ENCODE measurements at places on chromosomes 7 and 10.
A peak's percentile ranks its signal among the peaks of the same experiment; 100 is the strongest.

DNA sequence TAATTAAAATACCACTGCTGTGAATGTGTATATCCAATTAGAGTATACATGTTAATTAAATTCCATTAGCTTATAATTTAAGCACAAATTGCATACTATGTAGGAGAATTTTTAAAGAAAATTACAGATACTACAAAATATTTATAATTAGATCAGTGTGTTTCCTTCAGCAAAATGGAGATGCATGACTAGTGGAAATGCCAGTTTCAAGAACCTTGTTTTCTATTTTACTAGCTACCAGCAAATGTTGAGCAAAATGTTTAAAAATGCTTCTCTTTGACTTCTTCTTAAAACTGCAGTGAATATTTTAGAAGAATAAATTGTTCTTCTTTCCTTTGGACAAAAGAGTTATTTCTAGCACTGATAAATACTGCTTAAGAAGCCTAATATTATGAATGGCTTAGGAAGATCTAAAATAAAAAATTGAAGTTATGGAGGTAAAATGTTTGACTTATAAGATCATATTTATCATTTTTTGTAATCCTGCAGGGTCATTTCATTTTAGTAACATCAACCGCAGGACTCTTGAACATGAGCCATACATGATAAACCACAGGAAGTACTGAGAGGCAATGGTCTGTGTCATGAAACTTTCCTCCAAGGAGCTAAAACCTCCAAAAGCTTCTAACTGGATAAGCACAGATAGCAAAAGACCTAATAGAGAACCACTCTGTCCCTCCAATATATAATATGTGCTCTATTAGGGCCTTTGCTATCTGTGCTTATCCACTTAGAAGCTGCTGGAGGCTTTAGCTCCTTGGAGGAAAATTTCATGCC is 1066.0 kb upstream of the CELF2 start:
- DNase-seq, result no peak

DNA sequence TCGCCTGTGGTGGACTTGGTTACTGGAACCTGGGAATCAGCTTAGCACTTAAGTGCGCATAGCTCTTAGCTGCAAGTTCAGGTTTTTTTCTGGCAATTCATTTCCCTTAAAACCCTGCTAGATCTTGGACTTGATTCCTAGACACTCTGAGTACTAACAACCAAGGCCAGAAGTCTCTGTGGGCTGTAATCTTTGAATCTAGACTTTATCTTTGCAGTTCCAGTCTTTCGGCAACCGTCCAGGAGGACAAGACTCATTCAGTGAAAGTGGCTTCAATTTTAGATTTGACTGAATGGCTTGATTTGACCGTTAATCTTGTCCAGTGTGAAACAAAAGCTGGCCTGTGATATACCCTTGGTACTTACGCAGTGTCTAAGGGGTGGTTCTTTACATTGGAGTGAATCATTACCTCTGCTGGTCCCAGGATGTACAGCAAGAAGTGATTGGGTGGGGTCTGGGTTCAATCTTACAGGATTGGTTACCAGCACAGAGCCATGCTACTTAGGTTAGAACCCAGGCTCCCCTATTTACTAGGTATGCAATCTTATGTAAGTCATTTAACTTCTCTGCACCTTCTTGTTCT is 16.4 kb downstream of the PTTG1IP2 start:
- DNase-seq, result no peak

GRCh38 chr10:111435871-111436270 is 359.0 kb downstream of the ADRA2A start:
- no peak for DNase-seq

GRCh38 chr7:36670585-36671431 is 53.5 kb downstream of the AOAH start:
- peak; percentile 75 for DNase-seq

- no peak for DNase-seq
Measured at GRCh38 chr10:91652364-91652763, 19.5 kb upstream of the PPP1R3C start.

DNA sequence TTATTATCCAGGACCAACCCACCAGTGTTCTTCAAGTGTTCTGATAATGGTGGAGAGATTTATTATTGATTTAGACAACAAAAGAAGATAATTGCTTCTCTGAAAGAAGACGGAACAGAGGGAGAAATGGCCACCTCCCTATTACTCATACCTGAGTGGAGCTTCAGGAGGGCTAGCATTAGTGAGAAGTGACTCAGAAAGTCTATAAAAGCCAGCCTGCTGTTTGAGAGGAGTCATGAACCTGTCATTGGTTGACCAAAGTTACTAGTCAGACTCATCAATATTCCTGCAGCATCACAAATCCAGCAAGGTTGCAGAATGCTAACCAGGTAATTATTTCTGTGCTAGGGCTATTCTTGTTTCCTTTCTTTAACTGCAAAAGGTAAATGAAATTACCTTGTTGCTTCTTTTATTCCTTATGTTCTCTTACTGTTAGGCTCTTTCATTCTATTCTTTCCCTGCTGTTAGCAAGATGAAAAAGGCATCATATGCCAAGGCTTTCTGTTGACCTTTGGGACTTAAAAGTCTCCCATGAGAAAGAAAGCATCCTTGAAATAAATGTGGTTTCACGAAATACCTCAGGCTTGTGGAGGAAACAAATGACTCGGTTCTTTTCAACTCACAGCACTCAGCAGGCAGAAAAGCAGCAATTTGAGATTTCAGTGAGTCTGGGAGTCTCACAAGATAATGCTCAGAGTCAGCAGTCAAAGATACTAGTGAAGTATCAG is 256.4 kb upstream of the PHYHIPL start:
- no peak for DNase-seq

- no peak for DNase-seq
Measured at GRCh38 chr10:91598211-91598977, 34.5 kb downstream of the PPP1R3C start.

DNA sequence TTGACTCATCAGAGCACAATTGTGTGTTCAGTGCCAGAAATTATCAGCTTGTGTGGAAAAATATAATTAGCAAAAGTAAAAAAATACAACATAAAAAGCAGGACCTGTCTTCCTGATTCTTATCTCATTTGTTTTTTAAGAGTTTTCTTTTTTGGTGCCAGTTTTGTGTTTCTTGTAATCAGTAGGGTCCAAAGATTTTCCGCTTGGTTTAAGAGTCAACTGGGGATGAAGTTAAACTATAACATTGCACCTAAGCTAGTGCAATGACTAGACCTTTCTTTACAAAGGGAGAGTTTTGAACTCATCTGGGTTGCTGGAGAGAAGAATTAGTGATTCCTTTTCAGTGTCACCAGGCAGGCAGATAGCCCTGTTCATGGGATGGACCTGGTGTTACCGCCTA is 113.4 kb downstream of the PLPP4 start:
- DNase-seq, result no peak

DNA sequence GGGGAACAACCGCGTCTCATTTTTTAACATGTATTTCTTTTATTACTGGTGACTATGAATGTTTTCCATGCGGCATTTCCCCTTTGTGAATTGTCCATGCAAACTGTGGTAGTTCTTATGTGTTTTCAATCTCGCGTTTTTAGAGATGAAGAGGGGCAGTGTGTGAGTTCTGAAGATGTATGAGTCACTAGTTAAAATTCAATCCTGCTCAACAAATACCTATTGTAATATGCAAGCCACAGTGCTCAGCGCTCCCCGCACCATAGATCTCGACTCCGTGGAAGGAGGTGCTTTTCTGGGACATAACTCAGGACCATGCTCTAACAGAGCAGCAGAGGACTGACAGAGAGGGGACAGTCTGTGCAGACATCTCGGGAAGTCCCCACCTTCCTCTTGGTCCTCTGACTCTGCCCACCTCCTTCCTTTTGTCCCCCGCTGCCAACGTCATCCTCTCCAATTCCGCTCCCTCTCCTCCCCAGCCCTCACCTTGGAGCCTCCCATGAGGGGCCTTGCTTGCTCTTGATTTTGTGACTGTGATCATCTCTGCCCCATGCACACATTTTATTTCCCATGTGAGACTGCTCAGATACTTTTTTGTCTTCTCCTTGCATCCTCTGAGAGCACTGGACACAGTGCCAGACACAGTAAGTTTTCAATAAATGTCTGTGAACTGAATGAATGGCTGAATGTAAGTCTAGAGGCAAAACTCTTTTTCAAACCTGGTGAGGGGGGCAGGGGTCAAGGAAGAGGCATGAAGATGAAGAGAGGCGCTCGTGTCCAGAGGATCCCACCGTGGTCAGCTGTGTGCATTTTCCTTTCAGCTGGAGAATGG is 42.7 kb upstream of the PLEKHA1 start:
- no peak for DNase-seq

DNA sequence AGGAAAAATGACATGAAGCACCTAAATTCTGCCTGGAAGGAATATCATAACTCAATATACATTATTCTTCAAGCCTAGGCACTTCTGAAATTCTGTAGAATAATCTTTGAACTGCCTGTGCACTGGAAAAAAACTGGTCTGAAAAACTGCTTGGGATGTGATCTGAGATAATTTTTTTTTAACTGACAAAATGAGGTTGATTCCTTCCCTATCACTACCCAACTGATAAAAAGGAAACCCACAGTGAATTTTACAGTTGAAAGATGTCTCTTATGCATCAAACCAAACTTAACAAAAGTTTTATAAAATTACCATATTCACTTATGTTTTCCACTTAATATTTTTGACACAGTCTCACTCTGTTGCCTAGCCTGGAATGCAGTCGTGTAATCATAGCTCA is 67.2 kb upstream of the FAM133B start:
- DNase-seq, result no peak

- no peak for DNase-seq
Measured at GRCh38 chr10:77051837-77052236, 585.8 kb downstream of the KCNMA1 start.

DNA sequence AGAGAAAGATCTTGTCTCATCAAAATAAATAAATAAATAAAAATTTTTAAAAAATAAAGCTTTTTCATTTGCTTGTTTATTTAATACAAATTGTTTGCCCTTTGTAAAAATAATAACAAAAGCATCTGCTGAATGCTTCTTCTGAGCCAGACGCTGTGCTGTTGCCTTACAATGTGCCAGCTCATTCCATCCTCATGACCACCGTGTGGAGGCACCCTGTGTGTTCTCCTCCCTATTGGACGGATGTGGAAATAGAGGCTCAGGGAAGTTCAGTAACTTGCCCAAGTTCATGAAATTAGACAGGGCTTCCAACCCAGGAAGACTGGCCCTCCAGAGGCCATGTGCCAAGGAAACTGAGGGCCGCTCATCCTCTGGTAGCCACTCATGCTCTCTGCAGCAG is 120.6 kb downstream of the SH3PXD2A start:
- DNase-seq, result no peak

DNA sequence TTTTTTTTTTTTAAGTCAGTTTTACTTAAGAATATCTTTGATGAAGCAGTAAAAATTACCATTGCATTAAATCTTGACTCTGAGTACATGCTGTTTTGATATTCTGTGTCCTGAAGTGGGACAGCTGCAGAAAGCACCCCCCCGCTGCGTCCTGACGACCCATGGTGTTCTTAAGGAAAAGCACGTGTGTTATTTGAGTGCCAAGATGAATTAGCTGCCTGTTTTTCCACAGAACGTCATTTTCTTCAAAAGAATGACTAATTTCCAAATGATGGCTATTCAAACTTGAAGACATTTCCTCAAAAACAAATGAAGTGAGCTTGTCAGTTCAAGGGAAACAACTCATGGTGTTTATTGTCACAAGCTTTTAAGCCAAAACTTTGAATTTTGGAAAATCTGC is 45.9 kb downstream of the CREM start:
- DNase-seq, result no peak

DNA sequence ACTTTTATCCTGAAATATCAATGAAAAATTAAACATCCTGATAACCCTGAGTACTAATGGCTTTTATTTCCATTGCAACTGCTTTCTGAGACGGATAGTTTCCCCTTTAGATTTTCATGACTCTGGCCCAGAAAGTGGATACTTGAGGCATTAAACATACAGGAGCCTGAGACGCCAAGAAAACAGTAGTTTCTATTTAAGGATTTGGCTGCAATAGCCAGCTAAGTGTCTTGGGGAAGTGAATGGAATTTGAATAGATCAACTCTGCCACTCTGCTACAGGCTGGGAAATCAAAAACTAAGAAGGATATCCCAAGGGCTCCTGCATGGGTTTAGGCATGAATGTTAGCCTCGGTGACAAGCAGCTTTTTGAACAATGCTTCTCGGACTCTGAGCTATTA is 24.7 kb upstream of the GPAM start:
- no peak for DNase-seq

DNA sequence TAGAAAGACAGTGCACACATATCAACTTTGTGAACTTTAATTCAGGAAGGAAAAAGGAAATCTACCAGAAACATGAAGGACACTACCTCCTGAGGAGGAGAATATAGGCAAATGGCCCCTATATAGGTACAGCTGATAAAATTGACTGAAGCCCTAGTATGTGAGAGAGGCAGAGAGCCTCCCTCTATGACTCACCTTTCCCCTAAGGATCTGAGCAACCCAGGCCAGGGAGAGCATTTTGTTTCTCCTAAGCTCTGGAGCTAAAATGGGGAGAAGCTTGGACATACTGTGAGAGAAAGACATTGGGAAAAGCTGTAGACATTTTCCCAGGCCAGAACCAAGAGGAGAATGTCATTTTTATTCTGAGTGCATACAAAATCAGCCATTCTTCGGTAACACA is 303.5 kb downstream of the AHR start:
- no peak for DNase-seq

DNA sequence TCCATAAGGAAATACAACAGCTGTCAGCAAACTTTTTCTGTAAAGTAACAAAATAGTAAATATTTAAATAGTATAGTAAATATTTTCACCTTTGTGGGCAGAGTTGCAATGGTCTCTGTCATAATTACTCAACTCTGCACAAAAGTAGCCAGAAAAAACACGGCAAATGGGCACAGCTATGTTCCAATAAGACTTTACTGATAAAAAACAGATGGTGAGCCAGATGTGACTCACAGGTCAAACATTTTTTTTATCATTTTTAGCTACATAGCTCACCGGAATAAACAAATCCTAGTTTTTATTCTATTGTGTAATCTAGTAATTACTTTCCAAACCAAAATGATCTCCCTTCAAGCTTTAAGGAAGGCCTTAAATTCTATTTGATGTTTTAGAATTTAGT is 55.3 kb downstream of the NCAPG2 start:
- DNase-seq, result no peak

DNA sequence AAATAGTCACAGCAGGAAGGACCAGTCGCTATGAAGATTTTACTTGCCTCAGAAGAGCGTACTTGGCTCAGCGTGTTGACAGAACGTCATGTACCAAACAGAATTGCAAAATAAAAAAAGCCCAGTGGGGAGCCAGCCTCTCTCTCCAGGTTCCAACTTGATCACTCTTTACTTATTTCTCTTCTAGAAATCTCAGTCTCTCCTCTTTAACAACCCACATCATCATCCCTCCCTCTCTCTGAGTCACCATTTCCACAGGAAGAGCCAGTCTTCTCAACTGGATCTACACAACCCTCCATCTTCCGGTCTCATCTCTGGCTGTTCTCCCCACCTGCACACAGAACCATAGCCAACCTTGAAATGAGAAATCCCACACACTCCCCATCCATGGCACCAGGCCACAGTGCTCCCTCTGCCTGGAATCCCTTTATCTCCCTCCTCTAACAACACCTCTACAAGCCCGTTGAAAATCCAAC is 718.3 kb downstream of the GRID1 start:
- DNase-seq, result no peak

- no peak for DNase-seq
Measured at GRCh38 chr10:132540456-132540855, 2.9 kb downstream of the INPP5A start.

Data from stimulated activated CD4-positive, alpha-beta T cell treated with anti-CD3 and anti-CD28 coated beads, Interleukin-12 subunit alpha, Interleukin-12 subunit beta, amount 100 ng/mL, for 48 hours (primary cell).